ENCODE measurements at places on chromosomes 7 and 10.

- DNase-seq = no peak
Measured at GRCh38 chr7:27133409-27134231, 3.1 kb upstream of the HOXA4 start.

DNA sequence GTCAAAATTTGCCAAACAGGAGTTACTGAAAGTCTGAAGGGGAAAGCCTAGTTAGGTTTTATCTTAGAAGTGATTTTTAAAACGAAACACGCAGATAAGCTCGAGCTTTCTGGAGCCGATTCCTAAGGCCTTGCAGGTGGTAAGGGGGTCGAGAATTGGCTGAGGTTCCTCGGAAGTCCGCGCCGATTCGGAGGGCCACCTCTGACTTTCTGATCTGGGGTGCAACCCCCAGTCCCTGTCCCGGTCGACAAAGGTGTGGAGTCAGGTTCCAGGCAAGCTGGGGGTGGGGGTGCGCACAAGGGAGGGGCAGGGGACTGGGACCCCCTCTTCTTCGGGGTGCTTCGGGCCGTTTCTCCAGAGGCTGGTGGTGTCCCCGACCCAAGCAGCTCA is 701 bp upstream of the CUL1 start:
- no peak for DNase-seq

DNA sequence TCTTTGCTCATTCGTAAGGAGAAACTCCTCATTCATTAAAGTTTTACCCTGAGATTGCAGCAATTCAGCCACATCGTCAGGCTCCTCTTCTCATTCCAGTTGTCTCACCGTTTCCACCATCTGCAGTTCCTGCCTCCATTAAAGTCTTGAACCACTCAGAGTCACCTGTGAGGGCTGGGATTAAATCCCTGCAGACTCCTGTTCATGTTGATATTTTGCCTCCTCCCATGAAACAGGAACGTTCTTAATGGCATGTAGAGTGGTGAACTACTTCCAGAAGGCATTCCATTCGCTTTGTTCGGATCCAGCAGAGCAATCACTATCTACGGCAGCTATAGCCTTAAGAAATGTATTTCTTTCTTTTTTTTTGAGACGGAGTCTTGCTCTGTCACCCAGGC is 96.5 kb upstream of the FAM20C start:
- DNase-seq = no peak

DNA sequence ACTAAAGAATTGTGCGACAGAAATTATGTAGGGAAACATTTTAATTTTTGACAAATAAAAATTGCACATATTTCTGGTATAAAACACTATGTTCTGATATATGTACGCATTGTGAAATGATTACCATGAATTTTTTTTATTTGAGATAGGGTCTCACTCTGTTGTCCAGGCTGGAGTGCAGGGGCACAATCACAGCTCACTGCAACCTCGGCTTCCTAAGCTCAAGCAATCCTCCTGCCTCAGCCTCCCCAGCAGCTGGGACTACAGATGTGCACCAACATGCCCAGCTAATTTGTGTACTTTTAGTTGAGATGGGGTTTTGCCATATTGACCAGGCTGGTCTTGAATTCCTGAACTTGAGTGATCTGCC is 149.2 kb downstream of the FRMD4A start:
- DNase-seq = no peak

DNA sequence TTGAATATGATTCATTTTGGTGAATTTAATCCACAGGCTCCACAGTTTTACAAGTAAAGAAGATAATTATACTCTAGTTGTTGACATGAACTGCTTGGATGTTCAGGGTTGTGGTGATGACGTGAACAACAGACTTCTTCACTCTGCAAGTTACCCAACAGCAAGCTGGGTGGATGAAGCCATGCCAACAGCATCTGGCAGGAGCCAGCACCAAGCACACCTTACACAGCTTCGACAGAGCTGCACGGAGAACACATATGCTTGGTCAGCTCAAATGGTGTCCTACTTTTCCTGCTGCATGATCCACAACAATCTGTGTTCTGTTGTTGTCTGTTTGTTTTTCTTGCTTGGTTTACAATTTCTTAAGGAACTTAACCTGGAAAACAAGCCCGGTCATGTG is 9.8 kb downstream of the NOD1 start:
- DNase-seq = no peak

DNA sequence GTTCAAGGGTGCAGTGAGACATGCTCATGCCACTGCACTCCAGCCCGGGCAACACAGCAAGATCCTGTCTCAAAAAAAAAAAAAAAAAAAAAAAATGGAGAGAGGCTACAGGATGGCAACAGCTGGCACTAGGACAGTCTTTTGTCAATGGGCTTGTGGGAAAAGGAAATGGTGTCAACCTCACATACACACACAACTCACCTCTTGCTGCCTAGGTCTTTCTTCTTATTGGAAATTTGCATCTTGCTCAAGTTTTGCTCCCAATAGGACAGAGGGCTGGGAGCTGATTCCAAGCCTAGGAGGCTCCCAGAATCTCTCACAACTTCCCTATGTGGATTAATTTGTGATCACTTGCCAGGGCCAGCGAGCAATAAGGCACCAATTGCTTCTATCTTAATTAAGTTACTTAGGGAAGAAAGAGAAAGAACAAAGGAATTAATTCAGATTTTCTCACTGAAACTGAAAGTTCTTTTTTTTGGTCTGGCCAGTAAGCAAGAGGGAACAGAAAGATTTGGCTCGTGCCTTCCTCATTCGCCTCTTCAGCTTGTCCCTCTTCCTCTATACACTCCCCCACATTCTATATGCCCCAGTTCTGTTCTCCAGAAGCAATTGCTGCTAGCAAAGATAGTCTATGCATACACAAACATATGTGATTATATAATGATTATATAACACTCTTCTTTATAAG is 33.8 kb downstream of the MAP3K8 start:
- no peak for DNase-seq

- DNase-seq = no peak
Measured at GRCh38 chr7:144388950-144389349, 14.5 kb downstream of the NOBOX start.

- DNase-seq = no peak
Measured at GRCh38 chr7:14754631-14755030, 147.9 kb downstream of the DGKB start.

GRCh38 chr7:96118449-96119001 is 203.4 kb downstream of the SLC25A13 start:
- DNase-seq = no peak

DNA sequence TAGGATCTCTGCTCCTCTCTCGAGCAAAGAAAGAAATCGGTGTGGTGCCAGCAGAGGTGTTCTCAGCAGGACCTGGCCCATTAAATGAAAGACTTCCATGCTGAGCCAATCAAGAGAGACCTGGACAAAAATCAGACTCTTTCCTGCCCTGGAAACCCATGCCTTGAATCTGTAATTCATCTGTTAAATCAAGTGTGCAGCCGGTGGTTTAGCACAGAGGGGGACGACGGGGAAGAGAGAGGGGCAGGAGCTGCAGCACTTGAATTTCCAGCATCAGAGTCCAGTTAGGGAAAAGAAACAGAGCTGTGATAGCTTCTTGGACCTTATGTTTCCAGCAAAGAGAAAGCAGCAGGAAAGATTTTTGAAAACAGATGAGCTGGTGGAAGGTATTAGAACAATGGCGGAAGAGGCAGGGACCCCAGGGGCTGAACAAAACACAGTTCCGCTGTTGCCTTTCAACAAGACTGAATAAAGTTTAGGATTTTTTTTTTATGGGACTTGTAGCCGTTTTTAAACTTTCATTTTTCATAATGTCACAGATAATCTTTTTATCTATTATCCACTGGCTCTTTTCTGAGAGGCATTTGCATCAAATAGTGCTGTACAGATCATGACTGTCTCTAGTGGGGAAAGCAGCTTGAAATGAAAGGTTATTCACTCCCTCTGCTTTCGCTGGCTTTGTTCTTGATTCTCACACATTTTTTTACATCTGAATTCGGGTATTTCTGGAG is 543.6 kb upstream of the GALNT17 start:
- no peak for DNase-seq

DNA sequence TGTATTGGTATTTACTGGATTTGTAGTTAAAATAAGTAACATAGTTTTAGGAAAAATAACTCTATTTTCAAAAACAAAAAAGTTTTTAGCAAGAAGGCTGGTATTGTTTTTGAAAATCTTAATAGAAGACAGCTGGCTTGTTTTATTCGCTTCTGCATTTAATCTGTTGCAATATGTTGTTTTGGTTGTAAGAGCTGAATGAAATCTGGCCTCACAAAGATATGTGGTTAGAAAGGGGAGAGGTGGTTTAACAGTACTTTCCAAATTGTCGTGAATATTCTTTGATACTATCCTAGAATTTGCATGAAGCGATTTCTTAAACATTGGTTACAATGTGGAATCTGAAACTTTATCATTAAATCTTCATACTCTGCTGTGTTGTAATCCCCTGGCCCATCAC is 355.9 kb upstream of the FZD8 start:
- DNase-seq = no peak

DNA sequence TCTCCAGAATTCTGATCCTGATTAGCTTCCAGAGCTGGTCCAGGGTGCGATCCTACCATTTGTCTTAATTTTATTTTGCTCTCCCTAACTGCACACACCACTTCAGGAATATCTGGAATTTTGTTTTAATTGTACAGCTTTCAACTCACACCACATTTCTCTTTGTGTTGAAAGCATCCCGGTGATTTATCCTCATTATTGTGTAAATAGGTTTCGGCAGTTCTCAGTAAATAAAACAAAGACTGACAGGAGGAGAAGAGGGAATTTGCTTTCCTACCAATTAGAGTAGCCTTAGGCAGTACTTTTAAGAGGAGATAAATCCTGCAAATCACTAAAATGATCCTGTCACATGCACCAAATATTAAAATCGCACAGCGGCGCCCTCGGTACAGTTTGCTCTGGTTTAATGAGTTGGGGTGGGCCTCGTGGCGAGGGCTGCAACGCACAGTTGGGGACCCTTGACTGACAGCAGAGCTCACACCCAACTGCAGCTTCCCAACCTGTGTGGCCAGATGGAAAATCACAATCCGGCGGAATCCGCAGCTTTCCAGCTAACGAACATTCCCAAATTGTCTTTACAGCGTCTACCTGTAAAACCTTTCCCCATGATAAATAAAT is 62.6 kb downstream of the EBF3 start:
- DNase-seq = no peak

GRCh38 chr7:79713276-79713675 is 259.8 kb upstream of the MAGI2 start:
- DNase-seq = no peak

DNA sequence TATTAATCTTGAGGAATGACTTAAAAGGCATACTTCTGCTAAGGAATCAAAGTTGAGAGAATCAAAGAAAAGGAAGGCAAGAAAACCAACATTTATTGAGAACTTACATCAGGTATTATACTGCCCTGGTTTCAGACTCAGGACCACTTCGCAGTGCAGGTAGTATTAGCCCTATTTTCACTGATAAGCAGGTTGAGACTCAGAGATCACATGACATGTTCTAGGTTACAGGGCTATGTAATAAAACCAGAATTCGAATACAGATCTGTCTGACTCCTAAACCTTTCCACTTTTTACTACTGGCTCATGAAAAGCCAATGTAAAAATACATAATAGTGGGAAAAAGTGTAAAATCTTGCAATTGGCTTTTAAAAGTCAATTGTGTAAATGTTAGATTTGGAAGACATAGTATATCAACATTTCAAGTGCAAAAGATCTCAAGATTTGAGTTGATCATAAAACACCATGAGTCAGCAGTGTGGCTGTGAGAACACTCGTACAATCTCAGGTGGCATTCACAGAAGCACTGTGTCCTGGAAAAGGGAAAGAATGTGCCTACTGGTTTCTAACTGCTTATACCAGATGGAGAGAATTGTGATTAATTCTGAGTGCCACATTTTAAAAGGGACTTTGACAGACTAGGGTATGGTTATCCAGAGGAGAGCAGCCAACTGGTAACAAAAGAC is 195.8 kb upstream of the MKLN1 start:
- DNase-seq = no peak

GRCh38 chr10:91201213-91201996 is 19.1 kb upstream of the PCGF5 start:
- DNase-seq = no peak

- DNase-seq = no peak
Measured at GRCh38 chr10:4051641-4052151, 266.7 kb upstream of the KLF6 start.

- DNase-seq = no peak
Measured at GRCh38 chr10:31678575-31679516, 249.8 kb downstream of the ARHGAP12 start.

DNA sequence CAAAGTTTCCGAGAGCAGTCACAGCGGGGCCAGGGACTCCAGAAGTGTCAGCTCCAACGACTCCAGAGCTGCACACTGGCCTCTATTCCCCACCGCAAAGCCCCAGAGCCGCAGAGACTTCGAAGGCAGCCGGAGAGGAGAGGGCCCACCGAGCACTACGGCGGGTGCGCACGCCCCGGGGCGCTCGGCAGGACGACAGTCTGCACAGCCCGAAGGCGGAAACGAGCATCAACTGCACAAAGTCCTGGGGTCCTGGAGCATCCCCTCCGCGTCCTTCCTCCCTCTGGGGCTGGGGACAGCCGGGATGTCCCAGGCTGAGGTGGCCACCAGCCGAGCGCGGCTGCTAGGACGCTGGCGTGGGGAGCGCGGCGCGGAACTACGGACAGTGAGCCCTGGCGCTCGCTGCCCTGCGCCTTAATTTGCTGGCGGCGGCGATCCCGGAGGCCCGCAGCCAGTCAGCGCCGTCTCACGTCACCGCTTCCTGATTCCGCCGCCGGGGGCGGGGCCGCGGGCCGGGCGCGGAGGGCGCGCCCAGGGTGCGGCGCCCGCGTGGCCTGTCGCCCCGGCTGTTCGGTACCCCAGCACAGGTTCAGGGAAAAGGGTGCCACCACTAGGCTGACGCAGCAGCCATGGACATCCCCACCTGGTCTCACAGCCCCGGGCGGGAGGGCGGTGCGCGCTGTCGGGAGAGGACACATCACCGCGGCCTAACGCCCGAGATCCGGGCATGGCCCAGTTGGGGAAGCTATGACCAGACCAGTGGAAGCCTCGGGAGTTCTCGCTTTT is at the start of gene TBX20:
Gene TBX20, minus strand, starts transcription at position 391 of the 786 bp plus-strand sequence. CDS start 480 bp downstream, outside the sequence.
- no peak for DNase-seq

DNA sequence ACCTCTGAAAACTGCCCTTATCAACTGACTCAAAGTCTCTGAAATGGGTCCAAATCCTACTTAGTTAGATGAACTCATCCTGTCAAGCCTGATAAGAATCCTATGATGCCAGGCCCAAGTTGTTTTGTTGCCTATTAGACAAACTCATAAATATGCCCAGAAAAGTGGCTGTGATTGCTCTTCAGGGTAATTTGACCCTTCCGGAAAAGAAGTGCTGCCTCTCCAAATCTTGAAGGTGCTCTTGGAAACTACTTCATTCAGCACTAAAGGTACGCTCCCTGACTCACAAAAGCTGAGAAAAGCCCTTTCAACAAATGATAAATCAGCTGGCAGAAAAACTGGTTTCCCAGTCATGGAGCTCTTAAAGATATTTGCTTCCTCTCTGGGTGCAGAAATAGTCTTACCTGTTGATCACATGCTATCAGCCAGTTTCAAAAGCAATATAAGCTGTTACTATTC is 6.7 kb downstream of the IFIT5 start:
- no peak for DNase-seq

GRCh38 chr10:122845783-122846332 is at the start of gene CUZD1:
CUZD1 (minus strand) TSS chr10:122845857; CDS start chr10:122845843, 14 bp downstream.
- no peak for DNase-seq

Measured in activated T-cell treated with anti-CD3 and anti-CD28 coated beads for 1 hour (primary cell).